Activated naive CD4-positive, alpha-beta T cell treated with anti-CD3 and anti-CD28 coated beads, Interleukin-2, amount 50 U/mL, for 16 hours (primary cell): ENCODE measurements at places on chromosomes 6 and 20.

GRCh38 chr6:13935190-13935880 lies 10.6 kb downstream of the RNF182 start:
- DNase-seq: no peak

GRCh38 chr6:20876036-20876435 lies 341.8 kb downstream of the CDKAL1 start:
- no peak for DNase-seq

DNA sequence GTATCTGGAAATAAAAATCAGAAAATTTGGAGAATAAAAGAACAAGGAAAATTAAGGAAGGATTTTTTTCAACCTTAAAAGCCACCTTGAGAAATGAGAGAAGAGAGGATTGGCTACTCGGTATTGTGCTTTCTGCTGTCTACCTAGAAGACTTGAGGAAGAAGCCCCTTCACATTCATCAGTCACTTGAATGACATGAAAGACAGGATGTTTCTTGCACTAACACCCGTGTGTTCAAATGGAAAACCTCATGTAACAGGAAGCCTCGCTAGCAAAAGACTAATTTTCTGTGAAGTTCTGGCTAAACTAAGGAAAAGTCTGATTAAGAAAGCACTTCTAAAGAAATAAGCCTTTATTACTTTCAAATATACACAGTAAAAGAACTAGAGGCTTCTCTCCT lies 69.9 kb downstream of the OLIG3 start:
- no peak for DNase-seq

- no peak for DNase-seq
These were observed 88.4 kb downstream of the RTN4IP1 start for GRCh38 chr6:106540907-106541306.

- no peak for DNase-seq
These were observed 217.2 kb downstream of the IBTK start for GRCh38 chr6:82030301-82030700.

- DNase-seq: peak; percentile 34
These were observed 14.4 kb upstream of the HLA-DQA1 start for GRCh38 chr6:32622545-32623401.

- DNase-seq: no peak
These were observed at the start of gene OVOL2 for GRCh38 chr20:18057101-18057993. Gene OVOL2, minus strand, starts transcription at chr20:18057916. Its CDS starts 282 bp downstream, at chr20:18057634.

DNA sequence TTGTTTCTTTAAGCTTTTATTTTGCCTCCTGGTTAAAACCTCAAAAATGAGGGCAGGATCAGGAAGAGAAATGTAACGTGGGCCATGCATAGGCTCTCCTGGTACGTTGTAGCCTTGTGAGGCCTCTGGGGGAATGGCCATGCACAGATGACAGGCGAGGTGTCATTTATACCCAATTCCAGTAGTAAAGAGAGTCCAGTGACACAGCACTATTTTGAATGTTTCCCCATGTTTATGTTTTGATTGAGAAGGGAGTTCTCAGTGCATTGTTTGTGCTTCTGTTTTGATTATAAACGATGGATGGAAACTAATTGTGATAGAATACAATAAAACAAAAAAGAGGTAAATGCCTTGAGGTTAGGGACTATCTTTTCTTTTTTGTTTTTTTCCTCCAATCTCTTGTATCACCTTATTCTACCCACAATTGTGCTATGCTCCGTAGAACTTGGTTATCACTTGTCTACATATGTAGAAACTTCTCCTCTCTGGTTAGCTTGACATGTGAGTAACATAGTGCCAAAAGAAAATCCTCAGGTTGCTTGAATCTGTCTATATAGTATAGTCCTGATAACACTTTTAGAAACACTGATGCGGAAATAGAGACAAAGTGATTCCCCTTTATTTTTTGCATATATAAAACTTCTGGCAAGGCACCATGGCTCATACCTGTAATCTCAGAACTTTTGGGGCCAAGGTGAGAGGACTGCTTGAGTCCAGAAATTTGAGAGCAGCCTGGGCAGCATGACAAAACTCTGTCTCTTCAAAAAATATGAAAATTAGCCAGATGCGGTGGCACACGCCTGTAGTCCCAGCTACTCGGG lies 6.9 kb upstream of the SMIM28 start:
- no peak for DNase-seq

DNA sequence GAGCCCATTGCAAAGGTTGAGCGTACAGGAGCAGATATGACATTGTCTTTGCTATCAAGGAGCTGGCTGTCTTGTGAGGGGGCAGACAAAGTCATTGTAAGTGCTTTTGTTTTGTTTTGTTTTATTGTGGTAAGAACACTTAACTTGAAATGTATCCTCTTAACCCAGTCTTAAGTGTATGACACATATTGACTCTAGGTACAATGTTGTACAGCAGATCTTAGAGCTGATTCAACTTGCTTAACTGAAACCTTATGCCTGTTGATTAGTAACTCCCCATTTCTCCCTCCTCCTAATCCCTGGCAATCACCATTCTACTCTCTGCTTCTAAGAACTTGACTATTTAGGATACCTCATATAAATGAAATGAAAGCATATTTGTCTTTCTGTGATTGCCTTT lies 429.0 kb downstream of the BMP2 start:
- no peak for DNase-seq

DNA sequence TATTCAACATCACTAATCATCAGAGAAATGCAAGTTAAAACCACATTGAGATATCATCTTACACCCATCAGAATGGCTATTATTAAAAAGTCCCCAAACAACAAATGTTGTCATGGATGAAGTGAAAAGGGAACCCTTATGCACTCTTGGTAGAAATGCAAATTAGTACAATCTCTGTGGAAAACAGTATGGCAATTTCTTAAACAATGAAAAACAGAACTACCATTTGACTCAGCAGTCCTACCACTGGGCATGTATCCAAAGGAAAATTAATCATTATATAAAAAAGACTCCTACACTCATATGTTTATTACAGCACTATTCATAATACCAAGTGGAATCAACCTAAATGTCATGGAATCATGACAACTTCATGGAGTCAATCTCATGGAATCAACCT lies 611.3 kb upstream of the GJE1 start:
- no peak for DNase-seq

DNA sequence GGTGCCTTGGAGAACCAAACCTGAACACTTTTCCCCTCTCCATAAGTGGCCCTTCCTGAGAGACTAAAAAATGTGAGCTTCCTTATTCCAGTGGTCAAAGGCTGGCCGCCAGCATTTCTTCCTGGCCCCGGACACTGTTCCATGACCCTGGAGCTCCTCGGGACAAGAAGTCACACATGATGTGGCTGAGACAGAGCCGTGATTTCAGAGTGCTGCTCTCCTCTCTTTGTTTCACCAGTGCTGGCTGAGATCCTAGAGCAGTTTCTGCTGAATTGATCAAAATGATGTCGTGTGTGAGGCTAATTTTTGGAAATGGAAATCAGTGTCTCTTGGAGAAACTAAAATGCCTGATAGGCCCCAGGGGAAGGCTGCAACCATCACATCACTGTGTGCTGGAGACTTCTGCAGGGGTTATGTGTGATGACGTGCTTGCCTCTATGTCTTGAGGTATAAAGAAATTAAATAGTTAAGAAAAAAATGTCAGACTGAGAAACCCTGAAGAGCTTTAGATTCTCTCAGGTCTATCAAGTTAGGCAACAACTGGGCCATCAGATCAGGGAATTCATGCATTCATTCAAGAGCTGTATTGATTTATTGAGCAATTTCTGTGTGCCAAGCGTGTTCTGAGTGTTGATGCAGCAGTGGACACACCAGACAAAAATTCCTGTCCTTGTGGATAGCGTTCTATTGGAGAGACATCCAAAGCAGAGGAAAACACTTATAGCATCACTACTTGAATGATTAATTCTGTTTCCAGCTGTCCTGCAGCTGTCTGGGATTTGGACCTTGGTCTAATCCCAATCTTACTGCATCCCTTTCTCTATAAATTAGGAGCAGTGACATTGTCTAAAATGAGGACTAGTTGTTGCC lies 72.7 kb upstream of the CCN6 start:
- no peak for DNase-seq

- DNase-seq: no peak
These were observed 8.7 kb downstream of the SNX21 start for GRCh38 chr20:45842169-45842812.

DNA sequence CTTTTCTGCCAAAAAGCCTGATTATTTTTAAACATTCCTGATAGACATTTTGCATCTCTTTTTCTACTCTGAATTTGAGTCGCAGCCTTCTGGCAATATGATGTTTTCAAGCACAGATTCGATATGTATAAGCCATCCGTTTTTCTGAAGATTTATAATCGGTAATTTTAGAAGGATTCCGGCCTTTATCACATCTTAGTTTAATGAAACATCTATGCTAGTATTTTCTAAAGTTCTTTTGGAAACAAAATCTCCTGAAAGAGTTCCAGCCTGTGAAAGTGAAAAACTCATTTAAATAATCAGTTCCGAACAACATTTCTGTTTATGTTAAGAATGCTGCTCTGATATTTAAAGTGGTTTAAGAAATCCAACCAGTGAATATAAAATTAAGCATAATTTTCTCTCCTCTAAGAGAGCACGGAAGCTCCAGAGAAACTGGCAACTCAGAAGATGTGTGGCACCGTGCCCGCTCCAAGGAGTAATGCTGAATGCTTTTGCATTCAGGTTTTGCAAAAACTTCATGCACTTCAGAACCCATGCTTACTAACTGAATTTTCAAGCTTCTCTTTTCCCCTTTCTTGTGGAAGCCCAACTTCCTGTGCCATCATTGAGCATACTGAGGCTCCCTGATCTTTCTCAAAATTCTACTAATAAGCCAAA lies 20.7 kb downstream of the NDUFAF4 start:
- no peak for DNase-seq

GRCh38 chr6:106066989-106067388 lies 19.1 kb upstream of the PRDM1 start:
- no peak for DNase-seq

GRCh38 chr6:118800394-118801071 lies 93.4 kb upstream of the ASF1A start:
- peak; percentile 82 for DNase-seq

DNA sequence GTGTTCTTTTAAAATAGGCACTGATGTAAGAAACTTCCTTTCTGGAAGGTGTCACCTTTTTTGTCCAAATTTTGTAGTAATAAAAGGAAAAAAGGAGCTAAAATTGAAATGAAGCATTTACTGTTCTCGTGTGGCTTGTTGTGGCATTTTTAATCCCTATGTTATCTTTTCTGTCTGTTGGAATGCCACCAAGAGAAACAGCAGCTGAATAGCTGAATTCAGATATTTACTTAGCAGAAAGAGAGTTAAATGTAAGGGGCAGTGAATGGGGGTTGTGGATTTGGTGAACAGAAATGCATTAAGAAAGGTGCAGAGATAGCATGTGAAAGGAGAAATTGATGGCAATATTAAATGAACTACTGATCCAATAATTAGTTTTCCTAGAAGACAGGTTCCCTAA lies 573.6 kb upstream of the EPHA7 start:
- DNase-seq: no peak

DNA sequence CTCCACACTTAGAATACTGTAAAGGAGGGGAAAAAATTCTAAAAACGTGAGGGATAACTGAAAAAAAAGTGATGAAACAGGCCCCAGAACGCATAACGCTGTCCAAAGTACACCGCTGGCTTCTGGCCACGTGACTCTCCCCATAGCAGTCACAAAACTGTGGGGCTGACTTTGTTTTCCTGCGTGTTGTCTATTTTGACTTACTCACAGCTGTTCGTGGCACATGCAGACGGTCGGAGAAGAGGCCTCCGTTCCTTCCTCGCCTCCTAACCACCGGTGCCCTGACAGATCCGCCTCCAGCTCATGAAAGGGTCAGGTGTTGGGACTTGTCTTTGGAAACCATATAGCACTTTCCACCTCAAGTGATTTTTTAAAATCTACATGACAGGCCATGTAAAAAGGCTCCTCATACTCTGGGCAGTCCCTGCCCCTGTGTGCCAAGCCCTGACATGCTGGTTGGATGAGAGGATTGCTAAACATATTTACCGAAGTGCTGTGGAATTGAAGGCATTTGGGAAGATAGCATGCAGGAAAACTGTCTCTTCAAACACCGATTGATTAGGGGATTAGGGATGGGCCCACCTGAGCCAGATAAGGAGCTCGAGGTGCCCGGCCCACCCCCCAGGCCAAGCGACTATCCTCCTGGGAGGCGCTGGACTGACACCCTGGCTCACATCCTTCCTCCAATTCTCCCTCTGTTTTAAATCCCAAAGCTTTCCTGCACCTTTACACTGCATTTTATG lies 54.8 kb downstream of the DACT2 start:
- DNase-seq: no peak

DNA sequence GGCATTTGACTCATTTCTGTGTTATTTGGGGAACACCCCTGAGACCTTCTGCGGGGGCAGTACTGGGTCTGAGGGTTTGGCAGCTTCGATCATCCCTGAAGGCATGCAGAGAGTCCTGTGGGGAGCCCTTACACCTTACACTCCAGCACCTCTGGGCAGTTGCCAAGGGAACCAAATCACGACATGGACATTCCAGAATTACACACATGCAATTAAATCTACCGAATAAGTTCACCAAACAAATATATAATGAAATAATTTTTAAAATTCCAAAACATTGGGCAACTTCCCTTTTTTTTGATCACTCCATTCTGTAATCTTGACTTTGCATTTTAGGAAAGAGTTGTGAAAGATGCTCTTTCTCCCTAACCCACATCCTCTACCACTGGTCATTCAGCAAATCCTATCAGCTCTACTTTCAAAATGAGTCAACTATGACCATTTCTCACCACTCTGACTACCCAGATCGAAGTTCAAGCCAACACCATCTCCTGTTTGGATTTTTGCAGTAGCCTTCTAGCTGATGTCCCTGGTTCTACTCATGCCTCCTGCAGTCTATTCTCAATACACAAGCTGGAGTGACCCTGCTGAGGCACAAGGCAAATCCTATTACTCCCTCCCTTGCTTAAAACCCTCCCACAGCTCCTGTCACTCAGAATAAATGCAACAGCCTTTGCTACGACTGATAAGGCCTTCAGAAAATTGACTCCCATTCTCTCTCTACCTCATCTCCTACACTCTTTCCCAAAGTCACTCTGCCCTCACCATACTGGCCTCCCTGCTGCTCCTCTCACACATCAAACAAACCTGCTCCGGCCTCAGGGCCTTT lies 533.3 kb downstream of the HACE1 start:
- DNase-seq: no peak

DNA sequence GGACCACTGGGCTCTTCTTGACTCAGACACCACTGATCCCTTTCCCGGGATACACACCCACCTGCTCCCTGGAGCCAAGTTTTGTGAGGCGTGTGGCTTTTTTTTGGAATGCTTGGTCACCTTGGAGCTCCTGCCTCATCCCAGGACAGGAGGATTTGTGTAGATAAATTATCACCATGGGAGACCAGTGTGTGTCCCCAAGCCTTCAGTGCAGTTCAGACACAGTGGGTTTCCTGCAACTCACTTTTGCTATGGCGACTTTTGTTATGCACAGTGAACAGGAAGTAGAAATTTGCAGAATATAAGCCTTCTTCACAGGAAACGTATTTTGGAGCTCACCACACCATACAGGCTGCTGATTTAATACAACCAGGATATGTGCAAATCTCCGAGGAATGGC lies 357.4 kb downstream of the PAX1 start:
- DNase-seq: no peak

- DNase-seq: no peak
These were observed 11.7 kb upstream of the PHIP start for GRCh38 chr6:79089552-79090404.

GRCh38 chr20:41627611-41628244 lies 9.6 kb upstream of the CHD6 start:
- no peak for DNase-seq

GRCh38 chr6:165701005-165701404 lies 38.0 kb upstream of the PDE10A start:
- no peak for DNase-seq
